ENCODE measurements at places on chromosomes 3 and 15. TPM values are rescaled to one million over a fixed set of nuclear protein-coding genes. Genes with fewer than 3 reads are reported as not detected.

DNA sequence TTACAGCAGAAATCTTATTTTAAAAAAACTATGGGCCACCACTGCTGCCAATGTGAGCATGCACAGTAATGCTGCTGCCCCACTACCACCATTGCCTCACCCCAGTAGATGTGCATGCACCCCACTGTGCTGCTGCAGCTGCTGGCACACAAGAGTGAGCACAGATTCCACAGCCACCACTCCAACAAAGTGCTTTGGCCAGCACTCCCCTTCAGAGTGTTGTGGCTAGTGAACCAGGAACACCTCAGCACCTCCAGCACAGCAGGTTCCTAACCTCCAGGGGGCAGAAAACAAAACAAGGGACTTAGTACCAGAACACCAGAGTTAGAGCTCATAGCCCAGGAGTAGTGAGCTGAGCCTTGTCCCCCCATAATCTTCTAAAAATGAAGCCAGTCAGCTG is 629.6 kb downstream of the PYDC2 start:
- no peak for DNase-seq

Gene PP2D1
- not detected for total RNA-seq

Gene WDR72
- total RNA-seq: not detected

GRCh38 chr3:100810671-100811070 is 101.4 kb downstream of the TFG start:
- DNase-seq: peak; percentile 31

DNA sequence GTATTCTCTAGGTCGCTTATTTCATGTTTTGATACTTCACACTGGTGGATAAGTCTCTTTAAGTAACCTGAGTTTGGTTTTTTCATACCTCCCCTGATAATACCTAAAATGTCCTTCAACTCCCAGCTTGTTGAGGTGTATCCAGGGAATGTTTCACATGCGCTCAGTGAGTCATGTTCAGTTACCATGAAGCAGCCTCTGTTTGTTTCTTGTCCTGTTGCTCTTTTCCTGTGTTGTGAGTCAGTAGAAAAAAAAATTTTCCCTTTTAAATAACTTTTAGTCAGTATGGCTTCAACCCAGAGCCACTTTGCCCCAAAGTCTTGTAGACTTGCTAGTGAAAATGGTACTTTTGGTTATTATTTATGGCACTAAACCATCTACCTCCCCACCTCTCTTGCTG is 278.4 kb upstream of the ZPLD1 start:
- peak; percentile 49 for DNase-seq

Gene RETNLB
- total RNA-seq: not detected

DNA sequence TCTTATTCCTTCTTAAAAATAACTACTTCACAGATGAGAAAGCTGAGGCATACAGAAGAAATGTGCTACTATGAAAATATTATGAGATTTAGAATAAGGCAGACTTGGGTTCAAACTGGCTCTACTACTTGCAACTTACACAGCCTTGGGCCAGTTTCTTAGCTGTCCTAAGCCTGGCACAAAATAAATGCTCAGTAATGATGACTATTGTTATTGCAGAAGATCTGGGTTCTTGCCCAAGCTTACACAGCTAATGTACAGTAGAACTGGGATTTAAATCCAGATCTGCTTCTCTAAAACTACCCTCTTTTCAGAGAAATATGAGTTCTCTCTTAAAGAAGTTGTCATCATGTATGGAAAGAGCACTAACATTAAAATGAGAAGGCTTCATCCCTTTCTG is 228.2 kb upstream of the TPRG1 start:
- DNase-seq: no peak

DNA sequence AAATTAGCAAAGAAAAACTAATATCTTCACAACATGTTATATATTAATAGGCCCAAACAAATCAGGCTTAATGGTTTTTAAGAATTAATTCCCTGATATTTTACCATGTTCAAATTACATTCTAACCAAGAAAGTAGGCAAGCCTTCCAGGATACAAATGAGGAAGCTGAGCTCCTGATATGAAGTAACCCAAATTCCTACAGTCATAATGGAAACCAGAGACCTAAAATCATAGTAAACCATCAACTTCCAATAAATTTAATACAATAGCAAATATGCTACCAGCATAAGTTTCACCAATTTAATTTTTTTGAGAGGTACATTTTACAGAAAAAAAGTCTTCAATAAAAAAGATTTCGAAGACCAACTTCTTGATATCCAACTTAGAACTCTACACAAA is 3.8 kb downstream of the DCBLD2 start:
- DNase-seq: no peak

DNA sequence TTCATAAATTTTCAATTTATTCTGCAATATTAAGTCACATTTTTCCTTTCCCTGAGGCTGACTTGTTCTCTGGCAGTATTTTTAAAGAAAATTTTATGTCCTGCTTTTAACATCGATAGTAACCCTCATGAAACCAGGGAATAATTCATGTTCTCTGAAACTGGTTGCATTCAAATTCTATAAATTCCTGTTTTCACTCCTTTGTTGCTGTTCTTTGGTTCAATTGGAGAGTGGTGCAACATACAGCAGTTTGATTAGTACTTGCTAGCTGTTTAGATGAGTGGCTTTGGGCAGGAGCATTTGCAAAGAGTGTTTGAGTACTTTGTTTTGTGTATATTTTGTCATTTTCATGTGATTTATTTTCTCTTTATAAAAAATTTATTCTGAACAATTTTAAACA is 19.2 kb downstream of the ZIC1 start:
- DNase-seq: no peak

GRCh38 chr15:56723787-56724186 is 9.5 kb downstream of the ZNF280D start:
- DNase-seq: no peak

Gene CISH
- not detected for total RNA-seq

DNA sequence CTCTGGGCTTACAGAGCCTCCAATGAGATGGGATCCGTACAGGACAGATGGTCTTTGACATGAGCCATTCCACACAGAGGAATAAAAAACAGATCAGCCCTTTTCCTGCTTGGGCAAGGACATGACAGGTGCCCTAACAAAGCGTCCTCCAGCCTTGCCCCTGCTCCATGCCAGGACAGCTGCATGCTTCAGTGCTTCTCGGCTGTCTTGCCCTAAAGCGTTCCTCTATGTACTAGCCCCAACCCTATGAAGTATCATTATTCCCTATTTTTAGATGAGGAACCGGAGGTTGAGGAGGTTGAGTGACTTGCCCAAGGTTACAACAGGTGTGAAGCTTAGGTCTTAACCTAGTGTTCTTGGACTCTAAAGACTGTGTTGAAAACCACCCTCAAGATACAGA is 10.5 kb downstream of the POMGNT2 start:
- DNase-seq: no peak

DNA sequence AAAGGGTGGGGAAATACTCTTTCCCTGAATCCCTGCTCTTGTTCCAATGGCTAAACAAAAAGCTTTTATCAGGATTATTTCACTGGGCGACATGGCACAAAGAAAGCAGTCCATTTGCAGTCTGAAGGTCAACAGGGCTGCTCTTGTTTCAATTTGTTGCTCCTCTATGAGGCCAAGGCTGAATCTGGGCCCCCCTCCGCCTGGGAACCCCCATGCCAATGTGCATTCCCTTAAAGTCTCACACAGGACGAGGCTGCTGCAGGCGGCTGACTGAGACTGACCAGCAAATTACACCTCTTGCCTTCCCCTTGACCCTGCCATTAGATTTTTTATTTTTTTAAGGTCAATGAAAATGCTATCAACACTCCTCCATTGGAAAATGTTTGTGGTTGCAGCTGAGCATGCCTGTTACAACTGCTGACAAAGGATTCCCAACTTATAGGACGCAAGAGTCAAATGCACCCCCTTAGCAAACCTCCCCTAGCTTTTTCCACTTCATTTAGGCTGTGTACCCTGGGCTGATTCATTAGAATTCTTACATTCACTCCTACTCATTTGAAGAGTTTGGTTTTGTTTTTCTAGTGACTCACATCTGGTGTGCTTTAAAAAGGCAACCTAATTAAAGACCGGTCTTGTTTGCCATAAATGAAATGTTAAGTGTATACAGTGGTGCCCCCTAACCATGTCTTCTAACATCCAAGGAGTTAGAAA is 60.8 kb upstream of the ARHGEF3 start:
- DNase-seq: no peak

DNA sequence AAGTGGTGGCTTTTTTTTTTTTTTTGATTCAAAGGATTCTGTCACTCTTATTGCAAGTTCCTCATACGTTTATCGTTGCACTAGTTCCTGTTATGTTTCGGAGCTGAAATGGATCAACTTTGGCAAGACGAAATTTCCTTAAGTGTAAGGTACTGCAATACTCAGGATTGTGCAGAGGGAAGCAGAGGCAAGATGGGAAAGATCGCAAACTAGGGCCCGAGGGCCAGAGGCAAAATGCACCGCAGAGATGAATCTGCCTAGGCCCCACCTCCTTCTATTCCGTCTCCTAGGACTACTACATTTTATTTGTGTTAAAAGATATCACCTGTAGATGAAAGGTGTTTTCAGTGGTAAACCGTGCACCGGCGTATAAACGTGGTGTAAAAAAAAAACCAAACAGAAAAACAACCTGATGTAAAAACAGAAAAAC is 331 bp downstream of the RNU6-1 start:
- no peak for DNase-seq

Gene ZNF106
- total RNA-seq: 62.4 TPM

Gene LMAN1L
- not detected for total RNA-seq

DNA sequence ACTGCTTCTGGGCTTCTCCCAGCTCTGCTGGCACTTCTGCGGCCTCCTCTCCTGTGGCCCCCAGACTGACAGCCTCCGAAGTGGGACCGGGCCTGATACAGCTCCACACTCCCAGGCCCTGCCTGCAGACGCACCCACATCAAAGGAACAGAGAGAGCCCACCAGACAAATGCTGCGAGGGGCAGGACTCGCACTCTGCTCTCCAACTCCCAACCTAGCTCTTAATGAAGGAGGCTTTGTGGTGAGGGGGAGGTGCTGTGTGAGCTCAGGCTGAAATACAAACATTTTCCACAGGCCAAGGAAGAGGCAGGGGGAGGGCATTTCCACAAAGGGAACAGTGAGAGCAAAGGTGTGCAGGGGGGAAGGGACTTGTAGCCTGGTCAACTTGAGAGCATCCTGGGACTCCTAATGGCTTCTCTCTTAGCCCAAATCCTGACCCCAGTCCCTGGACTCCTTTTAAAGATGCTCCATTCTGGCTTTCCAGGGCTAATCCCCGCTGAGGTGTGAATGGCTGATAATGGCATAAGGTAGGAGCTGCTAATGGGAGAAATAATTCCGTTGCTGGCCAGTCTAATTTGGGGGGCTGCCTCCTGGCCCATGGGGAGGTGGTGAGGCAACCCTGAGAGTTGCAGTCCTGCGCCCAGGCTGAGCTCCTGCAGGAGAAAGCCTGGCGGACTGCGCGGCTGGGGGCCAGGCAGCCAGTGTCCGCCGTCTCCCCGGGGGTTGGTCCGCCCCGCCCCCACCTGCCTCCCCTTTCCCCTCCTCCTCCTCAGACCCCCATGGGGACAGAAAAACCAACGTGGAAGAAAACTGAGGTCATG is 9.6 kb downstream of the LINGO1 start:
- DNase-seq: no peak

- no peak for DNase-seq
Measured at GRCh38 chr3:169272532-169272931, 391.0 kb downstream of the MECOM start.

Gene CRYBG3
- total RNA-seq: 12.1 TPM

GRCh38 chr15:77013776-77014131 is 18.8 kb downstream of the PSTPIP1 start:
- DNase-seq: no peak

DNA sequence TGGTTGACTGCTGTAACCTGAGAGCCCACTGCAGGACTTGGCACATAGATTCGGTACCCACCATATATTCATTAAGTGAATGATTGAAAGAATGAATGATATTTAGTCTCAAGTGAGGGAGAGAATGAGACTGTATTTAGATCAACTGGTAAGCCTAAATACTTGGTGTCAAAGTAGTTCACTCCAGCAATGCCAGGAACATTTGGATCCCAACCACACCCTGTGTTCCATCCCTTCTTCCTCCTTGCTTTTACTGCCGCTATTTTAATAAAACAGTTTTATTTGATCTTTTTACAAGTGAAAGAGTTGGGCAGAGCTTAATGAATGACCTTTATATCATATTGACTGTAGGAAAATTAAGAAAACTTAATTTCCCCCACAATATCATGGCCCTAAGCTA is 473.6 kb upstream of the CBLB start:
- no peak for DNase-seq

- DNase-seq: no peak
Measured at GRCh38 chr3:119062892-119063291, 28.2 kb upstream of the IGSF11 start.

GRCh38 chr3:53231532-53232511 is 24.0 kb downstream of the TKT start:
- no peak for DNase-seq

DNA sequence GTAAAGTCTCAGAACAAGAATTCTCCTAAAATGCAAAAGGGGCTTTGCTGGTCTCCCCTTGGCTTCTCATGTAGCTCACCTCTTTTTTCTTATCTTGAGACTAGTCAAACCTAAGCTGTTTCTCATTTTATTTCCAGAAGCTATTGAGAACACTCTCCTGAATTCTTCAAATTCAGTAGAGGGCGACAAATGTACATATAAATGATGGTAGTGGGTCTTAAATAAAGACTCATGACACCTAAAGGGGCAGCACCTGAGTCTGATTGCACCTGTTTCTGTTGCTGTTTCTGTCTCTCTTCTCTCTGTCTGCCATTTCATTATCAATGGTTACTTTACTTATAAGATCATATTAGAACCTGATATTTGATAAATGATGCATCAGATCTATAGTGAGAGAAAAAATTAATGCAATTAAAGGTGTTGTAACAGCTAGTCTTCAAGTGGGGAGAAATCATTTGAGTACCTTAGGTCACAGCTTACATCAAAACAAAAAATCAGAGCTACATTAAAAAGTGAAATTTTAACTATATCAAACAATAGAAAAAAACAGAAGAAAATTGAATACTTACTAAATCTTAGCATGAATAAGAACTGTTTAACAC is 7.0 kb downstream of the ADIPOQ start:
- DNase-seq: peak; percentile 8

DNA sequence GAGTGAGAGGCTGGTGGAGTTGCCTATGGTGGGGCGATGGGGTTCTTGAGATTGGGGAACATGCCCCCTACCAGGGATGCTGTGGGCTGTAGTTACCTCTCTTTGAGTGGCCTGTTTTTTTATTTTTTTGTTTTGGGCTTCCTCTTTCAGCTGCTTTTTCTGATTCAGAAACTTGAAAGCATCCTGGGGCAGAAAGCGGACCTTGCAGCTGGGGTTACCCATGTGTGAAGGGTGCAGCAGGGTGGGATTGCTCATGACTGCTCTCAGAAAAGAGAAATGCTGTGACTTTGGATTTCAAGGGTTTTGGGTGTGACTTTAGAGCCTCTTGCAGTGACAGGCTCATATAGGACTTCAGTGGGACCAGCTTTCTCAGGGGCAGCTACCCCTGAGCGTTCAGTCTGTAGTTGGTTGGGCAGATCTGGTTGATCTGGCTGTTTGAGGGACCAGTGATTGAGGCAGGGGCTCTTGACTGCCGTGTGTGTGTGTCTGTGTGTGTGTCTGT is 1.8 kb downstream of the LIMD1 start:
- no peak for DNase-seq

GRCh38 chr3:104909721-104910120 is 457.0 kb upstream of the ALCAM start:
- DNase-seq: no peak

Gene AADACL2
- not detected for total RNA-seq

Gene GABRB3
- total RNA-seq: not detected

GRCh38 chr15:85725019-85725418 is 69.7 kb downstream of the KLHL25 start:
- DNase-seq: no peak

Gene C3orf20
- total RNA-seq: not detected
